ENCODE measurements at places on chromosomes 5 and 9. TPM values are rescaled to one million over a fixed set of nuclear protein-coding genes. Genes with fewer than 3 reads are reported as not detected.

GRCh38 chr5:110865400-110866094 is 126.7 kb downstream of the SLC25A46 start:
- no peak for DNase-seq

DNA sequence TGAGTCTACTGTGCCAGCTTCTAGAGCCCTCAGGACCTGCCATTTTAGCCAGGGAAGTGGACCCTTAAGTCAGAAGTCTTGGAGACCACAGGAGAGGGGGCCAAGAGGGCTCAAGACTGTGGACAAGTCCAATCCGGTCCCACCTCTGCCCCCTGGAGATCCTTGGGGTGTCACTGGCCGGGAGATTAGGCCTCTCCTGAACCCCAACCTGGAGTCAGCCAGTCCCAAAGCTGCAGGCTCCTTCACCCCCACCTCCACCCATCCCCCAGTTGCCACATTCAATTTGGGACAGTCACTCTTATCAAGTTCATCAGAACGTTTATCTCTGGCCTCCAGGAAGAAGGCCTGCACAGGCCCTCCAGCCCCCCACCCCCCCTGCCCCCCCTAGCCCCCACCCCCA is 290 bp downstream of the SLC23A1 start:
- DNase-seq, result no peak

The SEC16A gene
- polyA plus RNA-seq, result 51.4 TPM

The PIP5K1B gene
- polyA plus RNA-seq, result 57.9 TPM

The TMEM8B gene
- polyA plus RNA-seq, result 33.8 TPM

DNA sequence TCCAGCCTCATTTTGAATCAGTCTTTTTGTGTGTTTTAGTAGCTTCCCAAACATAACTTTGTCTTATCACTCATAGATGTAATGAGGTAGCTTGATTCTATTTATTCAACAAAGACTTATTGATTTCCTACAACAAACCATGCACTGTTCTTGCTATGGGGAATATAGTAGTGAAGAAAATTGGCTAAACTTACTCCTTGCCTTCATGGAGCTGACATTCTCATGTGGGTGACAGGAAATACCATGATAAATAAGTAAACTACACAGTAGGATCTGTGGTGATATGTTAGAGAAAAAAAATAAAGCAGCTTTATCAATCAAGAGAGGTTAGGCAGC is 255.7 kb upstream of the TNC start:
- DNase-seq, result no peak

DNA sequence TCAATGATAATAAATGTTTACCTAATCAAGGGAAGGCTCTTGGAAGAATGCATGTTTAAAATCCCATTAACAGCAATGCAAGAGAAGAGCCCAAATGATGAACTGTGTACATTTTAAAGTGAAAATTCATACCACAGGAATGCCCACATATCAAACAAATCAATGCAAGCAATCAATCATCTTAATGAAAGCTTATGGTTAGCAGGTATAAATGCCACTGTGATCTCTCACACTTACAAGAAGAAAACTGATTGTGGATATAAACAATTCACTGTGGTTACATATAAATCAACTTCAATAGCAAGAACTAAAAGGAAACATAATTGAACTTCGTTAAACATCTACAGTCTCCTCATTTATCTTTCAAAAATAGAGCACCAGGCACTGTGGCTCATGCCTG is 161.0 kb upstream of the RORB start:
- DNase-seq, result no peak

The NCBP1 gene
- polyA plus RNA-seq, result 30.7 TPM

DNA sequence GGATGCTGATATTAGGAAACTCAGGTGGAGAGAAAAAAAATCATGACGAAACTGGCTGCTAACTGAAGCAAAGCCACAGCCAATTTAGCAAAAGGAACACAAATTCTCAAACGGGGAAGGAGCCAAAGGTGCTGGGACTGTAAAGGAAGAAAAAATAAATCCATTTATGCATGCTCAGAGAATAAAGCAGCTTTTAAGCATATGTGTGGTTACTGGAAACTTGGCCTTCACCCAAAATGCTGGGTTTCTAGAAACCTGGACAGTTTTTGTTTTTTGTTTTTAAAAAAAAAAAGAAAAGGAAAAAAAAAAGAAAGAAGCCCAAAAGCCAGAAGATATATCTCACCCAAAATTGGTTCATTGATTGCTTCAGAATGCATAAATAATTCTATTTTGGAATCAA is 8.0 kb downstream of the WHRN start:
- no peak for DNase-seq

- peak; percentile 35 for DNase-seq
These were observed 27.8 kb upstream of the GRPEL2 start for GRCh38 chr5:149317281-149318048.

The LRRTM2 gene
- polyA plus RNA-seq, result 2.6 TPM

DNA sequence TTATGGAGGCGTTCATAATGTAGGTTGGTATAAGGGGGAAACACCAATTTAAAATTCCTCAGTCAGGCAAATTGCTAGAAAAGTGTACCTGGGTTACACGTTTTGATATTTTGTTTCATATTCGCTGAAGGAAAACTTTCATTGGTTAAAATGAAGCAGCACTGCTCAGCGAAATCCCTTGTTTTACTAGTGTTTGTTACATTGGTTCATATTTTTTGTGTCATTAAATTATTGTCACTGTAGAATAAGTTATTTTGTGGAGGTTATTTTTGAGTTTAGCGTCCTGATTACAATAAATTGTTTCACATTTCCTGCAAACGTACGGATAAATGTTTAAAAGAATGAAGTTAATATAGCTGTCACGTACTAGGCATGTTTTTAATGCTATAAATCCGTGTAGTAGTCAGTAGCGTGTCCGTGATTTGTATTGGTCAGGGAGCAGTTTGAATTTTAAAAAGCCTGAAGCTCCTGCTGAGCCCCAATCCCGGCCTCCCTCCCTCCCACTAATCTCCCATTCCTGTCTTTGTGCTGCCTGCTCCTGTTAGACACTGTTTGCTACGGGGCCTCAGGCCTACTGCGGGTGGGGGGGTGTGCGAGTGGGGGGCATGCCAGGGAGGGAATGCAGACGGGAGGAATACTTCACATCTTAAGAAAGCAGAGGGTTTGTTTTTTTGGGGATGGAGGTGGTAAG is 2.0 kb downstream of the NIPBL start:
- DNase-seq, result peak; percentile 45

DNA sequence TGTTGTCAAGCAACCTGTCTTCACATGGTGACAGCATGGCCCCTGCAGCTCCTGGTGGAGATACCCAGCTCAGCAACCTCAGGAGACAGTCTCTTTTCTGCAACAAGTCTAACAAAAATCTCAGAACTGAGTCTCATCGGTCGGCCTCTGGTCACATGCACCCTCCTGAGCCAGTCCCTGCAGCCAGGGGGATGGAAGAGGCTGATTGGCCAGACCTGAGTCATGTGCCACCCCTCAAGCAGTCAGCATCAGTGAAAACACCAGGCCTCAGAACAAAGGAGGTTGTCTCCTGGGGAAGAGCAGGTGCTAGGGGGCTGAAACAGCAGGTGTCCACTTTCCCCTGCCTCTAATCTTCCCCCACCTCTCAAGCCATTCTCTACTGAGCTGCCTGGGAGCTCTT is 54.4 kb downstream of the SMIM23 start:
- DNase-seq, result no peak

GRCh38 chr9:129446828-129447550 is 173.9 kb downstream of the C9orf50 start:
- DNase-seq, result no peak

The FBLL1 gene
- 4.0 TPM for polyA plus RNA-seq

The BTNL8 gene
- polyA plus RNA-seq, result 135 TPM

- no peak for DNase-seq
These were observed 259.7 kb upstream of the ZNF608 start for GRCh38 chr5:125006011-125006685.

GRCh38 chr5:87061046-87061445 is 206.6 kb upstream of the RASA1 start:
- no peak for DNase-seq

- DNase-seq, result no peak
These were observed 233.1 kb upstream of the ANKRD55 start for GRCh38 chr5:56466136-56466816.

Measured in large intestine (tissue), 12 donors.